ENCODE measurements at places on chromosomes 4 and X. TPM values are rescaled to one million over a fixed set of nuclear protein-coding genes. Genes with fewer than 3 reads are reported as not detected.

AWAT2 gene
- not detected for total RNA-seq

SHROOM3 gene
- total RNA-seq = 25.1 TPM

IL15 gene
- 4.5 TPM for total RNA-seq

ADH1A gene
- 0.49 TPM for total RNA-seq

NAP1L5 gene
- 6.0 TPM for total RNA-seq

C4orf54 gene
- 114 TPM for total RNA-seq

SH2D1A gene
- 1.2 TPM for total RNA-seq

MAGEC2 gene
- total RNA-seq = not detected

RAB39B gene
- total RNA-seq = 0.40 TPM

TRO gene
- total RNA-seq = 121 TPM

GPR34 gene
- total RNA-seq = 6.4 TPM

TMEM154 gene
- total RNA-seq = 0.66 TPM

AFF1 gene
- 19.6 TPM for total RNA-seq

IL1RAPL1 gene
- 2.3 TPM for total RNA-seq

NKX3-2 gene
- 0.18 TPM for total RNA-seq

TNMD gene
- total RNA-seq = 713 TPM

PLS3 gene
- 108 TPM for total RNA-seq

BEND2 gene
- not detected for total RNA-seq

RHOH gene
- total RNA-seq = 0.18 TPM

HSPA4L gene
- total RNA-seq = 2.5 TPM

JCHAIN gene
- total RNA-seq = 2.3 TPM

SHROOM4 gene
- total RNA-seq = 6.8 TPM

GAGE1 gene
- not detected for total RNA-seq

PDCL2 gene
- not detected for total RNA-seq

DNAAF6 gene
- total RNA-seq = not detected

NDST4 gene
- 1.6 TPM for total RNA-seq

NIPAL1 gene
- total RNA-seq = 2.2 TPM

NRK gene
- 157 TPM for total RNA-seq

LRRC66 gene
- total RNA-seq = 1.2 TPM

LUZP4 gene
- not detected for total RNA-seq

DMD gene
- total RNA-seq = 106 TPM

GAGE12J gene
- not detected for total RNA-seq

EBP gene
- 23.3 TPM for total RNA-seq

SNCA gene
- total RNA-seq = 16.5 TPM

BMX gene
- 2.2 TPM for total RNA-seq

CT45A5 gene
- total RNA-seq = 0.09 TPM

C4orf50 gene
- total RNA-seq = under 0.01 TPM

SOWAHB gene
- 0.13 TPM for total RNA-seq

Data from muscle of leg (tissue), 16 donors.